ENCODE measurements at places on chromosomes 5 and 9. TPM values are rescaled to one million over a fixed set of nuclear protein-coding genes. Genes with fewer than 3 reads are reported as not detected.

Gene FOXD4L3
- total RNA-seq: under 0.01 TPM

Gene ELAVL2
- total RNA-seq: not detected

Gene ADGRD2
- total RNA-seq: not detected

Gene PHYHD1
- total RNA-seq: 5.9 TPM

Gene CCNJL
- 0.85 TPM for total RNA-seq

Gene DMRTA1
- total RNA-seq: under 0.01 TPM

Gene CD72
- total RNA-seq: 0.19 TPM

Gene GARIN3
- total RNA-seq: not detected

Gene MRRF
- 34.3 TPM for total RNA-seq

Gene GBGT1
- 3.3 TPM for total RNA-seq

Gene GALNT12
- total RNA-seq: 30.2 TPM

Gene CARD9
- 4.6 TPM for total RNA-seq

Gene ATP10B
- not detected for total RNA-seq

Gene GLRA1
- not detected for total RNA-seq

Measured in regular cardiac myocyte (primary cell).